Endodermal cell (in vitro differentiated cells): ENCODE measurements at places on chromosomes 13 and 19. TPM values are rescaled to one million over a fixed set of nuclear protein-coding genes. Genes with fewer than 3 reads are reported as not detected.

The FFAR1 gene
- not detected in 3 replicates for total RNA-seq

The CBLC gene
- 5.5 and 6.6 TPM in 2 replicates for total RNA-seq

The SLITRK6 gene
- 0.38 TPM in 1 of 3 replicates, not detected in the others for total RNA-seq

The PRKCG gene
- 2.1 and 2.7 TPM in 2 replicates for total RNA-seq

The MUC16 gene
- 0.23 to 0.55 TPM (median 0.40 TPM) in 3 replicates for total RNA-seq

The MBD3L3 gene
- total RNA-seq, result not detected in 3 replicates

The CEACAM19 gene
- total RNA-seq, result 0.66 to 2.8 TPM (median 2.3 TPM) in 3 replicates

The FCHO1 gene
- 6.1 to 10.2 TPM (median 7.8 TPM) in 3 replicates for total RNA-seq

The MEIOSIN gene
- not detected in 3 replicates for total RNA-seq

The VSTM2B gene
- total RNA-seq, result not detected in 3 replicates

The ZNF541 gene
- total RNA-seq, result not detected in 3 replicates

The SPTBN4 gene
- 0.79 and 0.93 TPM in 2 replicates for total RNA-seq

The FGF14 gene
- 0.06 to 1.2 TPM (median 0.15 TPM) in 3 replicates for total RNA-seq

The ELAVL1 gene
- total RNA-seq, result 123 TPM in 2 replicates

The FCAR gene
- not detected in 2 replicates for total RNA-seq

The IL11 gene
- total RNA-seq, result 1.7 and 2.3 TPM in 2 replicates

The MCEMP1 gene
- not detected in 3 replicates for total RNA-seq

The SLC15A1 gene
- 0.59 and 0.81 TPM in 2 replicates for total RNA-seq
